ENCODE measurements at places on chromosomes 6 and 20.

GRCh38 chr20:55488593-55488992 lies 516.7 kb downstream of the CBLN4 start:
- DNase-seq: no peak

DNA sequence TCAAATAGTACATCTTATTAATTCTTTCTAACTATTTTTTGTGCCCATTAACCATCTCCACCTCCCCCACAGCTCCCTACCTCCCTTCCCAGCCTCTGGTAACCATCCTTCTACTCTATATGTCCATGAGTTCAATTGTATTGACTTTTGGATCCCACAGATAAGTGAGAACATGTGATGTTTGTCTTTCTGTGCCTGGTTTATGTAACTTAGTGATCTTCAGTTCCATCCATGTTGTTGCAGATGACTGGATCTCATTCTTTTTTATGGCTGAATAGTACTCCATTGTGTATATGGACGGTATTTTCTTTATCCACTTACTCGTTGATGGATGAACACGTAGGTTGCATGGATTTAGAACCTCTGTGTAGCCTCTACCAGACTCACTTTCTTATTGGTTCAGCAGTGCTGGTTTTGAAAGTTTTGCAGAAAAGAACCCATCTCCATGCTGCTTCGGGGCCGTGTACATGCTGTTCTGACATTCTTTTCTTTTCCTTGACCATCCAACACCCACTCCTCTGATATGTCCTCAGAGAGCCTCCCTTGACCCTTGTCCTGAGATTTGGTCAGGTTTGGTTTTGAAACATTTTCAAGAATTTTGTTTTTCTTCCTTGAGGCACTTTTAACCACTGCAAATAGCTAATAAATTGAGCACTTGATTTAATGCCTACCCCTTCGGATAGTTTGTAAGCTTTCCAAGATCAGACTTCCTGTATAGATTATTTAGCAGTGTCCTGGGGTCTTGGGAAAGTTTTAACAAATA lies 231.2 kb upstream of the ZFP64 start:
- no peak for DNase-seq

DNA sequence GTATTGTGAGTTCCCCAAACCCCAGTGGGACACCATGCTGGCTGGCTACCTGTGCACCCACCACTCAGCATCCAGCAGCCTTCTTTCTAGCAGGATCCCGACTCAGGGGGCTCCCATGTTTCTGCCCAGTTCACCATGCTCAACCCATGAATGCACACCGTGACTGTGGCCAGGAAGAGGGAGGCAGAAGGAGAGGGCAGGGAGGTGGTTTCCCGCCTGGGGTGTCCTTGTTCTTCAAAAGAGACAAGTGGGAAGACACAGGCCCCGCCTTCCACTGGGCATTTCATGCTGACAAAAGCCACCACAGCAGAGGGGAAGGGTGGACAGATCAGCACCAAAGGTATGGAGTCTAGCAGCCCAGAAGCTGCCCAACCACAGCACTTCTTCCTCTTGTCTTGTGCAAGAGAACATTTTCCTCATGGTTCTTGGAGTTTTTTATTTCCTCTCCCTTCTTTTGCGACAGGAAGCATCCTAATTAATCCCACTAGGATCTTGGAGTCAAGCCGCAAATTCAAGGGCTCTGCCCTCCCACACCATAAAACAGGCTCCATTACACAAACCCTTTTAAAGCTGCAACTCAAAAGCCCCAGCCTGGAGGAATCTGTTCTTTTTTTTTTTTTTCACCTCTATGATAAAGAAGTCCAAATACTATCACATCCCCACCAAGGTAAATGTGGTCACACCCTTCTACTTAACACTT lies 13.5 kb upstream of the ANKRD60 start:
- no peak for DNase-seq

DNA sequence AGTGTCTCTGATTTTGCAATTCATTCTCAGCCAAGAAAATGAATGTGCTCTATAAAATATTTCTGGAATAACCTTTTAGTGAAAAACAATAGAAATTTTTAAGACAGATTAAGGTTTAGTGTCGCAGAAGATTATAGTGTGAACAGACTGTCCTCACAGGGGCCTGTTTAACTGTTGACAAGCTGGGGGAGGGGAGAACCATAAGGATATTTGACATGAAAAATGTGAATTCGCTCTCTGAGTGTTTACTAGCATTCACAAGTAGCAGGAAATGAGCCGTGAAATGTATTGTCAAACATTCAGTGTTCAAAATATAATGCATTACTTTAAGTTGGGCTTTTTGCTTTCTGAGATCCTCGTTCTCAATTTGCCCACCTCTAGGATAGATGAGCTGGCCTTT lies 134.8 kb upstream of the TSHZ2 start:
- no peak for DNase-seq

- DNase-seq: no peak
Measured at GRCh38 chr6:107769053-107769658, 55.0 kb downstream of the SCML4 start.

- DNase-seq: no peak
Measured at GRCh38 chr6:150377211-150377781, 8.5 kb downstream of the IYD start.

All from T-helper 9 cell (primary cell).